ENCODE measurements at places on chromosomes 16 and 17. TPM values are rescaled to one million over a fixed set of nuclear protein-coding genes. Genes with fewer than 3 reads are reported as not detected.

DNA sequence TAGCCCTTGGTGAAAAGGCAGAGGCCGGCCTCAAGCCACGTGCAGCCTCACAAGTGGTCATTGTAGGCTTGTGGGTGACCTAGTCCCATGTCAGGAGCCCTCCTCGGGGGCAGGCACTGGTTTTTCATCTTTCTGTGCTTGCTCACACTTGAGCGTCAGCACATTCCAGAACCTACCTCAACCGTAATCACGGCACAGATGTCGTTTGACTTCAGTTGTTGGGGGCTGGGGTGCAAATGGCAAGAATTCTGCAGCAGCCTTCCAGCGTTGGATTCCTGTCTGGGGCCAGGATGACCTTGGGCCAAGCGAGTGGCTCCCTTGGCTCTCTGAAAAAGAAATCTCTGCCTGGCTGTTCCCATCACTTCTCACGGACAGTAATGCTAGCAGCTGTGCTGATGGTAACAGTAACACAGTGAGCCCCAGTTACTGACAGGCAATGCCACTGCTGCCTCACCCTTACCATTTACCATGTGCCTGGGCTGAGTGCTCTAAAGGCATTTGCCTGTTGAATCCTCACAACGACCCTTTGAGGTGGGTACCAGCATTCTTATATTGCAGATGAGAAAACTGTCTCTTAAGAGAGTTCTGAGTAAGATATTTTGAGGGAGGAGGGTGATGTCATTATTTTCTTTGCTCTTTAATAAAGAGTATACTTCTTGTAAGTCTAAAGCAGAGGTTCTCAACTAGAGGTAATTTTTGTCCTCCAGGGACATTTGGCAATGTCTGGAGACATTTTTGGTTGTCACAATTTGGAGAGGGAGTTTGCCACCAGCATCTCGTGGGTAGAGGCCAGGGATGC, 46.5 kb downstream of the KSR1 start:
- no peak for DNase-seq

- peak; percentile 41 for DNase-seq
Measured at GRCh38 chr16:17105239-17105797, 365.4 kb downstream of the XYLT1 start.

The NEUROD2 gene
- total RNA-seq = not detected

DNA sequence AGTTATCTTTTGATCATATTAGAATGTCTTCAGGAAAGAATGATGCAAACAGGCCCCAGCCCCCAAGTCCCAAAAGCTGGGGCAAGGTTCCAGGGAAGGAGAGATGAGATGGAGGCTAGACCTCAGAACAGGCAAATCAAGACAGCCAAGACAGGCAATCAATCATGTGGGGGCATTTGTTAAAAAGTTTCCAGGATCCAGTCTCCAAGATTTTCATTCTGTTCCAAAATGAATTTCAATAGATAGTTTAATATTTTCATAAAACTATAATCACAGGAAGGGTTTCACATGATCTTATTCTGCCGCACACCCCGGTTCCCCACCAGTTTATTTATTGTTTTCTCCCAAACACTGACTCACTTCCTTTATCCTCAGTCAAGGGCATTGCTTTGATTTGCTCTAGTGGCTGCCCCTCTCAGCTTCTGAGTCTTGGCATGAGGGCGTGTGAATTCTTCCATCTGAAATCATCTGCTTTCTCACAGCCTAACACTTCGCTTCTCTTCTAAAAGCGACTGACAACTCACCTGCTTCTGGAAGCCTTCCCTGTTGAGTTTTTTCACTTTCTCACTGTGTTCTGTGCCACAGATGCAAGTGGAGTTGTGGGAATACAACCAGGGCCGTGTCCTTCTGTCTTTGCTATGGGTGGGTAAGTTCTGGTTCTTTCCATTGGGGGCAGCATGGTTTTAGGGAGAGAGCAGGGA, 12.2 kb upstream of the TERF2 start:
- no peak for DNase-seq

- DNase-seq = no peak
Measured at GRCh38 chr17:79941088-79942010, 94.3 kb downstream of the TBC1D16 start.

DNA sequence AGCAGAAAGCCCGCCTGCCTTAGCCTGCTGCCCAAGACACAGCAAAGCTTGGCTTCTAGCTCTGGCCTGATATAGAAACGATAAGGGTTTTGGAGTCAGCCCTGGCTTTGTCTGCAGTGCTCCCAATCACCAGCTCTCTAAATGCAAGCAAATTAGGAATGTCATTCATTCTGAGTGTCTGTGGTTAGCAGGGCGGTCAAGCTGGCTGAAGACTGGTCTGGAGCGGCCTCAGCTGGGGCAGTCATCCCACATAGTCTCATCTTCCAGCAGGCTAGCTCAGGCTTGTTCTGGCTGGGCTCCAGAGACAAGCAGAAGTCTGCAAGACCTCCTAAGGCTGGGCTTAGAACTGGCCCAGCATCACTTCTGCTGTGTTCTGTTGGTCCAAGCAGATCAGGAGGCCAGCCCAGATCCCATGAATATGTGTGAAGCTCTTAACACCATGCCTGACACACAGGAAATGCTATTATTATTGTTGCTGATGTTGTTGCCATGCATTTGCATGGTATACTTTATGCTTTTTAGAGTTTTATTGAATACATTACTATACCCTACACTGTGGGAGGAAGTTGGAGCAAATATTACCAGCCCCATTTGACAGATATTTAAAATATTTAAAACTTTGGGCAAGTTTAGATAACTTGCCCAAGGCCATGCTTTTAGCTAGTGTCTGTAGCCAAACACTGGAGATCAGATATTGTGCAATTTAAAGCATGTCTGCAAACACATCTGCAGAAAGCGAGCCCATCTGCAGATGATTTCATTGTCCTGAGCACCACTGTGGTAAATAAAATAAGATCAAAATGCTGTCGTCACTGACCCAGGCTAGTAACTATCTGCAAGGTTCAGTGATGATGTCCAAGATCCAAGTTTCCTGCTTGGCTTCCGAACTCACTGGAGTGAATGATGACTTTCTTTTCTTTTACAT, 24.8 kb downstream of the TMC7 start:
- DNase-seq = no peak

- DNase-seq = peak; percentile 26
Measured at GRCh38 chr17:56978441-56979090, 635 bp downstream of the SCPEP1 start.

The CA10 gene
- not detected for total RNA-seq

GRCh38 chr16:24975428-24975889, 39.7 kb downstream of the ARHGAP17 start:
- no peak for DNase-seq

The SLC38A8 gene
- total RNA-seq = not detected

The MEIOC gene
- 0.26 TPM for total RNA-seq

- DNase-seq = no peak
Measured at GRCh38 chr17:78769196-78769773, 12.8 kb downstream of the CYTH1 start.

GRCh38 chr17:72121164-72122009, 567 bp downstream of the SOX9 start:
- no peak for DNase-seq

DNA sequence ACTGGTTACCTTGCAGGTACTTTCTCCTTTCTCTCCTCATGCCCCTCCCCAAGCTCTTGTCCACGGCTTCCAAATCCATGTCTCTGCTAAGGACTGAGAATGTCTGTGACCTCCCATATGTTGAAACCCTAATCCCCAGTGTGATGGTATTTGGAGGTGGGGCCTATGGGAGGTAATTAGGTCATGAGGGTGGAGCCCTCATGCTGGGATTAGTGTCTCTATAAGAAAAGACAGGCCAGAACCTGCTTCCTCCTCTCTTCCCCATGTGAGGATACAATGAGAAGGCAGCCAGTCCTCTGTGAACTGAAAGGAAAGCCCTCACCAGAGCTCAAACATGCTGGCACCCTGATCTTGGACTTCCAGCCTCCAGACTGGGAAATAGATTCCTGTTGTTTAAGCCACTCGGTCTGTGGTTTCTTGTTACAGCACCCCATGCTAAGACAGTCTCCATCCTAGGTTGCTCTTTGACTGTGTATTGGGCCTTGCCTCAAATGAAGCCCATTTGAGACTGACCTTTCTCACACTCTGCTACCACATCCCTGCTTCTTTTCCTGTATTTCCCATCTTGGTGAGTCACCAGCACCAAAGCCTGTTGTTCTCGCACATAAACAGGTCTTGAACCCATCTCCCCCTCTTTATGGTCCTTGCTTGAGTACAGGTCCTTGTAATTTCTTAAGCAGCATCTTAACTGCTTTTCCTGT, 135.0 kb downstream of the CDK5R1 start:
- no peak for DNase-seq

The PPY gene
- not detected for total RNA-seq

The THAP11 gene
- total RNA-seq = 52.4 TPM

DNA sequence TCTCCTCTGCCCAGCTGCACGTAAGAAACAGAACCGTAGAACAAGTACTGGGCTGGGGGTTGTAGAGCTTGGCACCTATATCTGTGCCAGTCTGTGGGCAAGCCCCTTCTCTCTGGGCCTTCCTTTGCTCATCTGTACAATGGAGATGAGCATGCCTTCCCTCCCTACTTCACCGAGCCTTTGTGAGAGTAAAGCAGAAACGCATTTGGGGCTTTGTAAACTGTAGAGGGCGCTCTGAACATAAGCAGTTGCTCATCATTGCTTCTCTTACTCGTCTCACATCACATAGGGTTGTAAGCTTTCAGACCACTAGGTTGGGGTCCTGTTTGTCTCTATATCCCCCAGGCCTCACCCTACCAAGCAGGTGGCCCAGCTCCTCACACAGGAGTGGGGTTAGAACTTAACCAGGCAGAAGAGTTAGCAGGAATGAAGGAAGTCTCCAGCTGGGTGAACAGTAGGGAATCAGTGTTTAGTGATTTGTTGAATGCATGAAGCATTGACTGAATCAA, 15.1 kb downstream of the SAMD14 start:
- DNase-seq = peak; percentile 73

DNA sequence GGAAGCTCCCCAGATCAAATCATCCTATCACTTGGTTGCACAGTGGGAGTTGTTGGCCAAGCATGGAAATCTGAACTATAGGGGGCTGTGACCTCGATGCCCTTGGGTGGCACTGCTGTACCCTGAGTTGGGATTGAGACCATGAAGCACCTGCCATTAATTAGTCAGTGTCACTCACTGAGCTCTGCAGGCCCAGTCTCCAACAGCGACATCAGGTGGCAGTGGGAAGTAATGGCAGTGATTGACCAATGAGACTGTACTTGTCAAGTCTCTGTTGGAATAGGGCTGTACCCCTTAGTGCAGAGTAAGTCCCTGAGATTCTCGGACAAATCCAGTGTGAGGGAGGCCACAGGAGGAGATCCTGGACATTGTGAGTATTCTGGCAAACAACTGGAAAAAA, 118.0 kb upstream of the RPL38 start:
- no peak for DNase-seq

The SDR42E2 gene
- not detected for total RNA-seq

DNA sequence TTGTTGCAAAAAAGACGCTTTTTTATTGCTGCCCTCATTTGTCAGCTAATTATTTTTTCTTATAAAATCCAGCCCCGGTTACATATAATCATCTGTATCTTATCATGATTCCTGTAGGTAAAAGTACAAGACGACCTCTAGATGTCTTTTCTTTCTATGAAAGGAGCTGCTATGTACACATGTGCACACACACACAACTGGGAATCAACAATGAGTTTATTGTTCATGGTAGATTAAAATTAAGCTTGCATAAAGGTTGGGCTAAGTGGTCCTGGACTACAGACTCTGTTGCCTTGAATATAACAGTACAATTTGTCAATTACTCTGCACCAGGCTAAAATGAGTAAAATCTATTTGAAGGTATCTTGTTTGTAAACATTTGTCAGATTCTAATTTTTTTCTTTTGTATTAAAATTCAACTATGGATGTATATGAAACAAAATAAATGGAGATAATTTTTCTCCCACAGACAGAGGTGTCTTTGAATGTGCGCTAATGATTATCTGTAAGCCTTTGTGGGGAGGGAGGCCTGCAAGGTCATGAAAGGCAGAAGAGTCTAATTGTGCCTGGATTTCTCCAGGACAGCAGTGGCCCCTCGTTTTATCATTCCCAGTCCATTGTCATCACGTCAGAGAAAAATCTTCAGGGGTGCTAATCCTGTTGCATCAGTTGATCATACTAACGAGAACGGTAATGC, 13.4 kb downstream of the C17orf58 start:
- DNase-seq = no peak

- no peak for DNase-seq
Measured at GRCh38 chr17:81908793-81909192, 2.4 kb downstream of the PCYT2 start.

GRCh38 chr17:45318561-45319230, 1.9 kb upstream of the MAP3K14 start:
- no peak for DNase-seq

DNA sequence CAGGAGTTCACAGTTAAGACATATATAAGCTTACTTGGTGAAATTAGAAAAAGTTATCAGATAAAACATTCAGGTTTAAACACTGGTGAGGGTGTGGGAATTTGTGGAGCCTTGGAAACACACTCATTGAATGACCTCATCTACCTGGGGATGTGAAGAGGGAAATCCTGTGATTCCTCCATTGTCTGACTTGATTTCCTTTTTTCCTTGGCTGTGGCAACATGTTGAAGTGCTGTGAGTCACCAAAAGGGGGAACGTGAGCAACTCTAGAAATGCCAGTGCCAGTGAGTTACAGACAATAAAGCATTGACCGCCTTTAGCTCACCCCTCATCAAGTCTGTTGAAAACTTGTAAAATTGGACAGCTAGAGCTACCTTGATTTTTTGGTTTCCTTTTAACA, 1.8 kb downstream of the HMOX2 start:
- peak; percentile 42 for DNase-seq

DNA sequence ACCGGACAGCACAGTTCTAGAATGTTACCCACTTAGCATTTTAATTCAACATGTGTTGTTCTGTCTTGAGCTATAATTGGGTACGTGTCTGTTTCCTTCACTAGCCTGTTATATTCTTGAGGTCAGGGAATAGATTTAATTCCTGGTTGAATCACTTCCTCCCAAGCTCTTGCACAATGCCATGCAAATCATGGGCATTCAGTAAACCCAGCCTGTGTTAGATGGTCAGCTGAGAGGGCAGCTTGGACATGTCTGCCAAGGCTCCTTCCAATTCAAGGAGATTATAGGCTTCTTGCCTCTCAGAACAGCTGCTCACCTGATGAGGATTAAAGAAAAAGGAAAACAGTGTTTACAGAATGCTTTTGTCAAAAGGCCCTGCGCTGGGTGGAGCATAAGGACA, 12.6 kb downstream of the C1QTNF1 start:
- no peak for DNase-seq

The CRYBA1 gene
- total RNA-seq = not detected

Data from activated CD8-positive, alpha-beta T cell treated with anti-CD3 and anti-CD28 coated beads, Interleukin-2, amount 10 ng/mL, durations not matched to agents 7 days and 5 days (primary cell).